ENCODE measurements at places on chromosomes 1 and 21. TPM values are rescaled to one million over a fixed set of nuclear protein-coding genes. Genes with fewer than 3 reads are reported as not detected.
A peak's percentile ranks its signal among the peaks of the same experiment; 100 is the strongest.

The ENSA gene
- total RNA-seq: 138 TPM

The MYOM3 gene
- 1.2 TPM for total RNA-seq

The BRINP3 gene
- 1.5 TPM for total RNA-seq

GRCh38 chr1:4838231-4838630 is 183.8 kb downstream of the AJAP1 start:
- H3K27ac ChIP-seq: no peak overlapping the region
- no peaks in the 10 kb centered on the region for H3K4me1 ChIP-seq
- no peak overlapping the region for H3K4me3 ChIP-seq
- H3K36me3 ChIP-seq: no peaks in the 10 kb centered on the region
- no peaks in the 10 kb centered on the region for H3K27me3 ChIP-seq

DNA sequence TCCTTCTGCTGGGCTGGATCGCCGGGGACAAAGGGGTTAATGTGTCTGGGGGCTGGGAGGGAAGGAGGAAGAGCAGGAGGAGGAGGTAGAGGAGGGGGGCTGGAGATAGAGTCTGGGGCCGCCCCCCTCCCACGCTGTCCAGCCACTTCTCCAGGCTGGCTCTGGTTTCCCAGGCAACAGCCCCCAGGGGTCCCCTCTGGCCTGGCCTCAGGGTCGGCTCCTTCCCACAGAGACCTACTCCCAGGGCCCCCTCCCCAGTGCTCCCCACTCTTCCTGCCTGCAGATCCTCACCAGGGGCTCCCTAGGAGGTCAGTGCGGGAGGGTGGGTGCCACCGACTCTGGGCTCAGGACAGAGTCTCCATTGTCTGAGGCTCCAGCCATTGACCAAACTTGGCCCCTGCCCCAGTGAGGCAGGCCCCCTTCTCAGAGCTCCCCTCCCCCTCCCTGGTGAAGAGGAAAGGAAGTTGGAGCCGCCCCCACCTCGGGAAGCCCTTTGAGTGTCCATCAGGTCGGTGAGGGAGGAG is 34.1 kb downstream of the ARHGEF10L start:
- peaks cover 30% of the 10 kb centered on the region for H3K4me1 ChIP-seq
- no peaks in the 10 kb centered on the region for H3K27me3 ChIP-seq
- no peak overlapping the region for H3K4me3 ChIP-seq
- no peak for DNase-seq
- H3K27ac ChIP-seq: peak overlapping the region; percentile 98
- no peaks in the 10 kb centered on the region for H3K36me3 ChIP-seq

DNA sequence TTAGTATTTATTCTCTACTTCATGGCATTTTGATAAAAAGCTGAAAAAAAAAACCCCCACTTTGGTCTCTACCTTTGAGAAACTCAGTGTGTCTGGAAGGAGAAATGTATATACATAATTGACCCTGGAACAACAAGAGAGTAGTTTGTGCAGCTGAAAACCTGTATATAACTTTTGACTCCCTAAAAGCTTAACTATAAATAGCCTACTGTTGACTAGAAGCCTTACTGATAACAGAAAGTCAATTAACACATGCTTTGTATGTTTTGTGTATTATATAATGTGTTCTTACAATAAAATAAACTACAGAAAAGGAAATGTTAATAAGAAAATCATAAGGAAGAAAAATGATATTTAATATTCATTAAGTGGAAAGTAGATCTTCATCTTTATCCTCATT is 88.0 kb downstream of the NEK7 start:
- H3K27ac ChIP-seq: no peak overlapping the region
- peaks cover 1% of the 10 kb centered on the region for H3K36me3 ChIP-seq
- no peak overlapping the region for H3K4me3 ChIP-seq
- no peaks in the 10 kb centered on the region for H3K27me3 ChIP-seq
- H3K4me1 ChIP-seq: no peaks in the 10 kb centered on the region
- no peak for DNase-seq
